ENCODE measurements at places on chromosomes 6 and 20.

- no peak for DNase-seq
These were observed 167.9 kb upstream of the STMND1 start for GRCh38 chr6:16933961-16934360.

- DNase-seq: no peak
These were observed 20.8 kb downstream of the SRC start for GRCh38 chr20:37366743-37367142.

DNA sequence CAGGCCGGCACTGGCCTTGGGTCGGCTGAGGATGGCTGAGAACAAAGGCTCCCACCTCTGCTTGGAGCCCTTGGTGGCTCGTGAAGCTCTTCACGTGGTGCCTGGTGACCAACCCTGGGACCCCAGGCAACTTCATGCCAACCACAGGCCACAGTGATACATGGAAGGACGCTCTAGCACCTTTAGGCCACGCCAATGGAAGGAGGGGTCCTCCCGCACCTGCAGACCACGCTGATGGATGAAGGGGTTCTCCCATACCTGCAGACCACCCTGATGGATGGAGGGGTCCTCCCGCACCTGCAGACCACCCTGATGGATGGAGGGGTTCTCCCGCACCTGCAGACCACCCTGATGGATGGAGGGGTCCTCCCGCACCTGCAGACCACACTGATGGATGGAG is 62.5 kb downstream of the ERMARD start:
- no peak for DNase-seq

DNA sequence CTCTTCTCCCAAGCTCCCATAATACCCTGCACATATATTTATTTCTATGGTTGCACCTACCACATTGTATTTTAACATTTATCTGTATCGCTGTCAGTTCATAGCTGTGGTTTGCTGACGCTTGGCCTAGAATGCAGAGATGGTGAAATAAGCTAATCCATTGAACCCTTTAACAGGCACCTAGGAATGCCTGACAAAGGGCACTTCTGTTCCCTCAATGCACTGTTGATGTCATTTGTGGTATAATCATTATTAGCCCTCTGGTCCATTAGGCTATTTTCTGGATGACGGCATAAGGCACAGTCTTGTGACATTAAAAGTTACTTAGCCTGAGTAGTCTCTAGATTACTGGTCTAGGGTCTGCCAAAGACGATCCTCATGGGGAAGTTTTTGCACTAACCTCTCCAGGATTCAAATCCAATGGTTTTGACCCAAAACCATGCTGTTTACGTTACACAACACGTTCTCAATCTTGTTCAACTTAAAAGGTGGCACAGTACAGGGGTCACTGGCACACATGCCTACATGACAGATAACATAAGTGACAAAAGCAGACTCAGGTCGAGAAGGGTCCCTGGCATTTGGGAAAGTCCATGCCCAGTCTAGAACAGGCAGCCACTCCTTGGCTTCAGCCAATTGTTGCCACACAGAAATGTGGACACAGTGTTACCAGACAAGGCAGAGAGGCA is 2.1 kb upstream of the YWHAB start:
- no peak for DNase-seq

- DNase-seq: no peak
These were observed 25.3 kb downstream of the MBOAT1 start for GRCh38 chr6:20186981-20187380.

GRCh38 chr20:32206760-32207625 is 550 bp downstream of the PLAGL2 start:
- no peak for DNase-seq

GRCh38 chr20:434661-435419 is 26.7 kb downstream of the RBCK1 start:
- DNase-seq: no peak

- DNase-seq: no peak
These were observed 274.9 kb downstream of the HAO1 start for GRCh38 chr20:7665376-7665775.

DNA sequence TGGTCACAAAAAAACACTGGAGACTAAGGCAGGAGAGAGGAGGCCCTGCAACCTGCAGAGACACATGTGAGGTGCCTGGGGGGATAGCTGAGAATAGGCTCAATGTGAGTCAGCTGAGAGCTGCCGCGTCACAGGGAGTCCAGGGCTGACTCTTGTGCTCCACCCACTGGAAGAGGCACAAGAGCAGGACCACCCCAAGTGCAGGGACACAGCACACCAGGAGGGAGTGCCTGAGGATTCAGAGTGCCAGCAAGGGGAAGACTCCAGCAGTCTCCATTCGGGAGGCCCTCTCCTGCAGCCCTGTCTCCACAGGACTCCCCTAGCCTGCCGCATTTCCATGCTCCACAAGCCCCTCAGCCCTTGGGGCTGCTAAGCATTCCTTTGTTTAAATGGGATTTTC is 105.5 kb downstream of the HUS1B start:
- DNase-seq: peak; percentile 35

DNA sequence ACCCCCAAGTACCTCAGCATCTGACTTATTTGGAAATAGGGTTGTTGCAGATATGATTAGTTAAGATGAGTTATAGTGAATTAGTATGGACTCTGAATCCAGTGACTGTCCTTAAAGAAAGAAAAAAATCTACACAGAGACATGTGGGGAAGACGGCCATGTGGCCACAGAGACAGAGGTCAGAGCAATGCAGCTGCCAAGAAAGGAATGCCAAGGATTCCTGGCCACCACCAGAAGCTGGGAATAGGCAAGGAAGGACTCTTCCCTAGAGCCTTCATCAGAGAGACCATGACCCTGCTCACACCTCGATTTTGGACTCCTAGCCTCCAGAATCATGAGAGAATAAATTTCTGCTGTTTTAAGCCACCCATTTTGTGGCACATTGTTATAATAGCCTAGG is 81.8 kb downstream of the FYN start:
- no peak for DNase-seq

DNA sequence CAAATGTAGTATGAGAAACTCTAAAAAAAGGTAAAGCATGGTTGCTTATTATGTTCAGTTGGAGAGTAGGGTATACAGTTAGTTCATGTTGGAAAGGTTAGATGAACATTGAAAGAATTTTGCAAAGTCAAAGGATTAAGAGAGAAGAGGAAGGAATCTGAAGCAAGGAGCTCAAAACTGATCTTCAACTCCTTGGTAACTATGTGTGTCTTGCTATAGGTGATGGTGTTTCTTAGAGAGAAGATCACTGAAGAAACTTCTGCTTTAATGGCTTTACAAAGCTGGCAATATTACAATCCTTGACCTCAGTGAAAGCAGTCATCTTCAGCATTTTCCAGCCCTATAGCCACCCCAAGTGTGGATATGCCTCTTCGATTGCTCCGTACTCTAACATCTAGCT is 4.7 kb downstream of the HLA-DRA start:
- DNase-seq: no peak

DNA sequence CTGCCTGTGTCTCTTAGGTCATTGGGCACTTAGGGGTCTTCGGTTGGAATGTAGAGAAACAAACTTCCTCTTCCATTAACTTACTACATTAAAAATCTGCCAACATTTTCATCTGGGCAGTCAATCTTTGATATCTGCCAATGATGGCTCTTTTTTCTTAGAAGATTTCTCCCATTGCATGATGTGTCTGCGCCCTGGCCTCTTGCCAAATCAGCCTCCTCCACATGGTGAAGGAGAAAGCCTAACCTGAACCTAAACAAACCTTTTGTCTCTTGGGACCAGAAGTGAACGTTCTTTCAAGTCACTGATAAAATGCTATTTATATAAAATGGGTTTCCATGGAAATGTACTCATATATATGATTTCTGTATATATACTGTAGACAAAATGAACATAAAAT is 998.9 kb upstream of the GJE1 start:
- DNase-seq: no peak

GRCh38 chr6:11923621-11924020 is 88.5 kb upstream of the HIVEP1 start:
- no peak for DNase-seq

DNA sequence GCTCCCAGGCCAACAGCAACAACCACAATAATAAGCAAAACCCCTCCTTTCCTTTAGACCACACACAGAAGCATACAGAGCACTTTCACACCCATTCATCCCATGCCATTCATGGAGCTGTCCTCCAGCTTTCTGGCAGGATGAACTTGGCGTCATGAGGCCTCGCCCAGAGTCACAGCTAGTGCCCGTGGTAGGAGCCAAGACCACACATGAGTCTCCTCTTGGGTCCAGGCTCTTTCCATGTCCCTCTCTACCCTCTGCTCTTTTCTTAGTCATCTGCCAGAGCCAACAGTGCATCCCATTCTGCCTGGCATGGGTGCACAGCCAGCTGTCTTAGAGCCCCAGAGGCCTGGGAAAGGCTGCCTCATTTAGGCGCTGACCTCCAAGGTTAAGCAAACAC is 1.8 kb upstream of the TGM3 start:
- no peak for DNase-seq

DNA sequence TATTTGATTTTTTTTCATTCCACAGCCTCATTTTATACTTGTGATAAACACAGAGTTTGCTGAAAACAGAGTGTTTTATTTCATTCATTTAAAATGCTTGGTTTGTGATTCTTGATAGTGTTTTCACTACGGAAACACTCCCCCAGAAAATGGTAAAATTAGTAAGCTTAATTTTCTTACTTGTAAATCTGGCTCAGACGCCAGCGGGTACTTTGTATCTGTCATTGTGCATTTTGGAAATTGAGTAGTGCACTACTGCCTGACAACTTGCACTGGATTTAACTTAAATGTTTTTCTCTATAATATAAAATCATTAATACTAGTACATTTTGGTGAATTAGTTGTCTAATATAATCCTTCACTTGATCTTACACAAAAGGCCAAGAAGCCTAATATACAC is 37.0 kb upstream of the HINT3 start:
- no peak for DNase-seq

GRCh38 chr6:119497988-119498727 is 148.6 kb upstream of the MAN1A1 start:
- DNase-seq: no peak

Measured in left cardiac atrium (tissue), 4 donors.